Astrocyte of the spinal cord (primary cell): ENCODE measurements at places on chromosomes 1 and 21.
A peak's percentile ranks its signal among the peaks of the same experiment; 100 is the strongest.

- no peak for DNase-seq
Measured at GRCh38 chr1:45752441-45753052, 2.1 kb upstream of the IPP start.

GRCh38 chr1:59526240-59526639, 229.3 kb downstream of the FGGY start:
- no peak for DNase-seq

GRCh38 chr1:225254676-225255075, 173.2 kb downstream of the LBR start:
- no peak for DNase-seq

DNA sequence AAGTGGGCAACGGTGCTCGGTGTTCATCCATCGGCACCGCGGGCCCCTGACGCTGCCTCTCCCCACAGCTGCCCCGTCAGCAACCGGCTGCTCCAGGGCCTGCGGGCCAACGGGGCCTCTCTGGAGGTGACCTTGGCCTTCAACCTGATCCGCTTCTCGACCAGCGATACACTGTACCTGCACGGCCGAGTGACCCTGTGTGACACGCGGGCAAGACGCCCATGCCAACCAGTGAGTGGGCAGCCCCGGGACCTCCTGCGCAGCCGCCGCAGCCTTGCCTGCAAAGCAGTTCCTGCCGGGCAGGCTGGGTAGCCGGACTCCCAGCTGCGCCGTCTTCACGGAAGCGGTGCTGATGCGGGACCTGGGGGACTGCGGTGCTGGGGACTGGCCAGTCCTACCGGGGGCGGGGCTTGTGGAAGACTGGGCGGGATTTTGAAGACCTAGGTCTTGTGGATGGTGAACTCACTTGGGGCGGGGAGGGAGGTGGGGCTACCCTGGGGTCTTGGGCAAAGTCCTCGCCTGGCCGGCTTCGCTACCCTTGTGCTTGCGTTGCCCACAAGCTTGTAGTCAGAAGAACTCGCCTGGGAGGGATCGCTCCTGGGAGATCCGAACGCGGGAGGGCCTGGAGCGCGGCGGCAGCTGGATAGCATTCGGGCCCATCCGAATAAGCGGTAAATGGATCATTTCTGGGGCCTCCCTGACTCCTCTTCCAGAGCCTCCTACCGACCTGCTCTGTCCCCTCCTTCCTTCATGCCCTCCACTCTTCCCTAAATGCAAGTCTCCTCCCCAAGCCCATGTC, 8.8 kb upstream of the CEP85 start:
- DNase-seq: peak; percentile 7

- DNase-seq: no peak
Measured at GRCh38 chr1:118821801-118822200, 166.3 kb downstream of the TBX15 start.

DNA sequence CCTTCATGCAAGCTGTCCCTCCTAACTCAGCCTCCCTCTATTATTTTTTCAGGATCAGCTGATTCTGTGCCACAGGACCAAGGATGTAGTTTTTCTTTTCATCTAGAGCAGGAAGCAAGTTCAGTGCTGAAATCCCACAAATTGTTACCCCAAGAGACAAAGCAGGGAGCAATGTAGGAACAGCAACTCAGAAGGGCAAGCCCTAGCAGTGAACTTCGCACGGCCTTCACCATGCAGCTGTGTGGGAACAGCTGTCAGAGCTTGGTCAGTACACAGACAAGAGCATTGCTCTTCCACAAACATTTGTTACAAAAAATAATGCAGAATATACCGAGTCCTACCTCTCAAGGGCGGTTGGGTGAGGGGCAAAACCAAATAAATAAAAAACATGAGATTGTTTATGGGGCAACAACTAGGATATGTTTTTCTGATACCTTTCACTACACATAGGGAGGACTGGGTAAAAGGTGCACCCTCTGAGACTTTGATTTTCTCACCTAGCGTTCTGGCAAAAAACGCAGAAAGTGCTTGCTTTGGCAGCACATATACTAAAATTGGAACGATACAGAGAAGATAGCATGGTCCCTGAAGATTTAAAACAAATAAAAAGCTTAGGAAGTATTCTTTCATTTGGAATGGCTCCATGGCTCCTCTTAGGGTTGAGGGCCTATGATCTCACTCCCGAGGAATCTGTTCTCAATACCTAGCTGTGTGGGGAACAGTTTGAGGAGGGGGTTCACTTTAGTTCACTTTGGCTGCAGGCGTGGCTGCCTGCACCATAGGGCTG, 37.1 kb upstream of the ANGPTL7 start:
- peak; percentile 40 for DNase-seq

DNA sequence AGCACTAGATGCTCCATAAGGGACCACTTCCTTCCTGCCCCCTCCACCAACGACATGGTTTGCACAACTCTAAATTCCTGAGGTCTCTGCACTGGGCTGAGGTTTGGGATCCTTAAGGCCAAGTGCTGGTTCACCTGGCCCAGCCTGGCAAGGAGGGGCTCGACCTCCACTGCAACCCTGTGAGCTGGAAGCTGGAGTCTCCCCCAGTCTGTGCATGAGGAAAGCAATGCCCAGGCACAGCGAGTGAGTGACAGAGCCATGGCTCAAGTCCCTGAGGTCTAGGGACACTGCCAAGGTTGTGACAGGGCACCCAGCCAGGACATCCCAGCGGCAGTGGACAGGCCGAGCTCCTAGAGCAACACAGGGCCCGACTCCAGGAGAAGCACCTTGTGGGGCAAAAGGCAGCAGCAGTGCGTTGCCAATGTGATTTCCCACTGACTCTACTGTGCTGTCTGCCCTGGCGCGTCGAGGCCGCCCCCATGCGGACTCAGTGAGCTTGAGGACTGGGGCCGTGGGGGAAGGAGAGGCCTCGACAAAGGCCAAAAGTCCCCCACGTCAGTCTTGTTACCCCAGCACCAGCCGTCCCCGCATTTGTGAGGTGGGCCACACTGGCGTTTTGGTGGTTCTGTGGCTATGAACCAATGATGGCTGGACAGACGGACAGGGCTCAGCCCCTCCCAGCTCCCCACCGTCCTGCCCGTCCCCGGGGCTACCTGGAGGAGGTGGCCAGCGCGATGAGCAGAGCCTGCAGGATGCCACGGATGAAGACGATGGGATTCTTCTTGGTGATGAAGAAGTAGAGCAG, 30.0 kb downstream of the PODN start:
- no peak for DNase-seq

DNA sequence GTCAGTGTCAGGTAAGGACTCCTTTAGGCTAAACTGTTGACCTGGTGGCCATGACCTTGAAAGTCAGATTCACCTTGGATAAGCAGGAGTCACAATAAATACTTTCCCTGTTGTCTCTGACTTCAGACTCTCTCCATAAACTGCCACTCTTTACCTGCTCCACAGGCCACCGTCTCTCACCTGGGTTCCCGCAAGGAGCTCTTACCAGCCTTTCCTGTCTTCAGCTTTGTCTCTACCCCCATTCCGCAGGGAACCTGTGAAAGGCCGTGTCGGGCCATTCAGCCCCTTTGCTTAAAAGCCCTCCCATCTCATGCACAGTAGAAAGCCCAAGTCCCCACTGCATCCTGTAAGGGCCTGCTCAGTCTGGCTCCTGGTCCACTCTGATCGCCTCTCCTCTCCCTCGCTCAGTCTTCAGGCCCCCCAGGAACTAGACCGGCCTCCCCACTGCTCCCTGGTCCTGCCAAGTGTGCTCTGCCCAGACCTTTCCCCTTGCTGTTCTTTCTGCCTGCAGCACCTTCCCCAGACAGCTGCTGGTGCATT, 79.5 kb downstream of the ACTL8 start:
- DNase-seq: no peak

DNA sequence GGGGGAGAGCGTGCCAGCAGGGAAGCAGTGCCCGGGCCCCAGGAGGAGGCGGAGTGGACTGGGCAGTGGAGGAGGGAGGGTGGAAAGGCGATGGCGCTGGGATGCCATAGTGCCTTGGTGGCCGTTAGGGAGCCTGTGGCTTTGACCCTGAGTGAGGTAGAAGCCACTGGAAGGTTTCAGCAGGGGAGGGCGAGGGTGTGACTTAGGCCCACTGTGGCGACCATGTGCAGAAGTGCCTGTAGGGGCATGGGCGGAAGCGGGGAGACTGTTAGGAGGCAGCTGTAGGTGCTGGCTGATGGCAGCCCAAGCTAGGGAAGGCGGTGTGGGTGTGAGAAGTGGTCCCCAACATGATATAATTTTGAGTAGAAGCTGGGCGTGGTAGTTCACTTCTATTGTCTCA, 28.2 kb downstream of the LHX4 start:
- DNase-seq: no peak

GRCh38 chr1:47875036-47875435, 122.1 kb downstream of the TRABD2B start:
- DNase-seq: no peak

DNA sequence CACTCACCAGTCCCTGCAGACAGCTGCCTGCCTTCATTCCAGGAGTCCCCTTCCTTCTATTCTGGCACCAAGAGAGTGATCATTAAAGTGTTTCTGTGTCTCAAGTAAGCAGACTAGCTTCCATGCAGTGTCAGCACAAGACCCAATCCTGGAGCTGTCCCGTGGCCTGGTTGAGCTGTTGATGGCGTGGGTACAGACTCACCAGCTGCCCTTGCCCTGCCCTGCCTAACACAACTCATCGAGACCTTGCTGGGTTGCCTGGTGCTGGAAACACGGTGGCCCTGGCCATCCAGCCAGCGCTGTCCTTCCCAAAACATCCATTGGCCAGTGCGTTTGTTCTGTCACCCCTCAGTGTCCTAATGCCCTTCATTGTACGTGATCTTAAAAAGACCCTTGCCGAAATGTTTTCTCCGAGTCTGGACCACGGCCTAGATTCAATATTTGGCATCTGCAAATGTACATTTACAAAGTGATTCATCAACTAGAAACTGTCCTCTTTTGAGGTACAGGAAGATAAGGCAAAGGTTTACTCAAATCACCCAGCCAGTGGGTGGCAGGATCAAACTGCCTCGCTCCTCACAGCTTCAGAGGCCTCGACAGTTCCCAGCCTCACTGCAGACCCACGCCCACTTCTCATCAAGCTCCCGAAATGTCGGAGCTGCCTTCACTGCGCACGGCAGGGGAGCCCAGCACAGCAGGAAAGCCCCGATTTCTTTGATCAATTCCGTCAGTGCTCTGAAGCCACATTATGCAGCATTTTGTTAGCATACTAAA, 494.2 kb downstream of the KIF26B start:
- no peak for DNase-seq

DNA sequence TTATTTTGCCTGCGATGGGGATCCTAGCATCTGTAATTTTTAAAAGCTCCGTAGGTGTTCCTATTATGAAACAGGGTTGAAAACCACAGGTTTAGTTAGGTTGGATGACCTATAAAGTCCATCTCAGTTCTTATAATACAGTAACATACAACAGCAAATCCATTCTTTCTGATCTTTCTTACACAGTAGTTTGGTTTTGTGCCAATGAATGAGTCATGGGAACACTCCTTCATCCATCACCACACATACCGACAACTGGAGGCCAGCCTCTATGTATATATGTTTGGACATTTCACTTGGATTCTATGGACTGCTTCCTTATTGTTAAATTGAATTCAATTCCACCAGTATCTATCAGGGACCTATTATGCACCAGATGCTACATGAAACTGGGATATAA, 118.4 kb upstream of the L1TD1 start:
- DNase-seq: peak; percentile 81

DNA sequence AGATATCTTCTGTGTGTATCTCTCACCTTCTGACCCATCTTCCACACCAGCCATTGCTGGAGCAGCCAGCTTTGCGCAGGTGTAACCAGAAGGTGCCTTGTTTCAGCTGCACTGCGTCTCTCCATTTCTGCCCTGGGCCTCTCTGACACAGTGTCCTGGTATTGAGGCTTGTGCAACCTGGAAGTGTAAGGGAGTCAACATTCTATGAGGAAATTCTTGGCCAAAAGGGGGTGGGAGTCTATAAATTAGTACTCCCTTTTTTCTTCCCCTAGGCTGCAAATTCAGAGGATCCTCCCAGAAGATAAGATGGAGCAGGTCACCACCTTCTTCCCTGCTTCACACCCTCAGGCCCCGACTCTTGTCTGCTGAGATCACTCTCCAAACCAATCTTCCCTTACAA, 109.1 kb downstream of the MRPS6 start:
- no peak for DNase-seq
